IPS DF 19.7 (cell line): ENCODE measurements at places on chromosomes 16 and 17.

GRCh38 chr16:24844101-24845030 lies 1.4 kb upstream of the SLC5A11 start:
- no peak for DNase-seq

DNA sequence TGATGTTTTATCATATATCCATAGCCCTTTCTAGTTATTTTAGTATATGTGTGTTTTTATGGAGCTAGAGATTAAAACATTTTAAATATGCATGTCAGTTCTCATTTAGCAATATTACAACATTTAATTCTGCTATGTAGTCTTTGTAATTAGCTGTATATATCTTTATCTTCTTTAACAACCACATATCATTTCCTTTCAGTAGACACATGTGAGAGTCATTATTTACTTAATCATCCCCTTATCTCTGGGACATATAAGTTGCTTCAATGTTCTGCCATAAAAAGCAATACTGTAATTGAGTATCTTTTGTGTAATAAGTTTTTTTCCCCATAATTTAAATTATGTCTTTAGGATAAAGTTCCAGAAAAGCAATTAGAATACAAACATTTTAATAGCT lies 52.0 kb upstream of the CLEC3A start:
- DNase-seq = no peak

- DNase-seq = no peak
Measured at GRCh38 chr16:89557690-89558490, 2.6 kb upstream of the RPL13 start.

DNA sequence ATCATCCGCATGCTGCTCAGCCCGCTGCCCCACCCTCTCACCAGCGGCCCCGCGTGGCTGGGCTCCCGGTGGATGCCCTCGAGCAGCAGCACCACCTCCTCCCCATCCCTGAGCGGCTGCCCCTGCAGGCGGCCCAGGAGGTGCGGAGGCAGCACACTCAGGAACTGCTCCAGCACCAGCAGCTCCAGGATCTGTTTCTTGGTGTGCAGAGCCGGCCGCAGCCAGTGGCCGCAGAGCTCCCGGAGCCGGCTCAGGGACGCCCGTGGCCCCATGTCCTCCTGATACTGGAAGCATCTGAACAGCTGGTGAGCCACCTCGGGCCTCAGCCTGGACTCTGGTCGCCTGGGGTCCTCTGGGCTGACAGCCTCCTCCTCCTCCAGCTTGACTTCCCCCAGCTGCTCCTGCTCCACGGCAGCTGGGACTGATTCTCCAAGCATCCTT lies 6.6 kb downstream of the ZSCAN10 start:
- no peak for DNase-seq

GRCh38 chr17:43027091-43028032 lies 2.3 kb downstream of the RND2 start:
- DNase-seq = no peak

DNA sequence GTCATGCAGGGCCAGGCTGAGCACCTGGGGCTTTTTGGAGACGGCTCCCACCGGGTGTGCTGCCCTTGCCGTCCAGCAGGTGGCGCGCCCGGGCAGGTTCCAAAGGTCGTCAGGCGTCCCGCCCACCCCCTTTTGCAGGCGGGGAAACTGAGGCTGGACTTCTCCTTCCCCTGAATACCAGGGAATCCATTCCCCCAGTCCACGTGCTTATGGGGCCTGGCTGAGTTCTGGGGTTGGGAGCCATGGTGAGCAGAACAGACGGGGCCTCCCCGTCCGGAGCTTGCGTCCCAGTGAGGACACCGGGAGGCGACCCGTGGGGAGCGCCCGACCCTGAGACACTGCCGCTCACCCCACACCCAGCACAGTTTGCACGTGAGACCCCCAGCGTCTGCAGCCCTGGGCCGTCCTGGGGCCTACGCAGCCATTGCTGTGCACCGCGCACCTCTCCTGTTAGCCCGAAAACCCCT lies 51.8 kb upstream of the JPH3 start:
- DNase-seq = no peak

- DNase-seq = no peak
Measured at GRCh38 chr16:2471016-2471652, at the start of gene NTN3. Gene NTN3 (plus strand): TSS chr16:2471297. CDS start chr16:2471702, 405 bp downstream.

DNA sequence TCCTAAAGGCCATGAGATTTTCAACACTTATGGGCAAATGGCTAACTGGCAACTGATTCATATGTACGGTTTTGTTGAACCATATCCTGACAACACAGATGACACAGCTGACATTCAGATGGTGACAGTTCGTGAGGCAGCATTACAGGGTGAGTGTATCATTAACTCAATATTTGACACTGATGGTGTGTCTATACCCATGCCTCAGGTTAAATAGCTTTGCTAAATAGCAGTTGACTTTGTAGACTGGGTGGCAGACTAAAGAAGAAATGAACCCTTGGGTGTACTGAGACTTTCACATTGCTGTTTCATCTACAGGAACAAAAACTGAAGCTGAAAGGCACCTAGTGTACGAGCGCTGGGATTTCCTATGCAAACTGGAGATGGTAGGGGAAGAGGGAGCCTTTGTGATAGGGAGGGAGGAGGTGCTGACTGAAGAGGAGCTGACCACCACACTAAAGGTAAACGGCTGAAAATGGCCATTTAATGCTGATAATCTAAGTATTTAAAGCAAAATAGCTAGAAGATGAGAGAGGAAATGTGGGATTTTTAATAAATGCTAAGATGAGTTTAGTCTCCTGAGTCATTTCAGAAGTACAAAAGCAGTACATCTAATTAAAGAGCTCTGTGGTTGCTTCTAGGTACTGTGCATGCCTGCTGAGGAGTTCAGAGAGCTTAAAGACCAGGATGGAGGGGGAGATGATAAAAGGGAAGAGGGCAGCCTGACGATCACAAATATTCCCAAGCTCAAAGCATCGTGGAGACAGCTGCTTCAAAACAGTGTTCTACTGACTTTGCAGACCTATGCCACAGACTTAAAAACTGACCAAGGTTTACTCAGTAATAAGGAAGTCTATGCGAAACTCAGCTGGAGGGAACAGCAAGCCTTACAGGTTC lies 3.0 kb downstream of the SETD6 start:
- DNase-seq = no peak

DNA sequence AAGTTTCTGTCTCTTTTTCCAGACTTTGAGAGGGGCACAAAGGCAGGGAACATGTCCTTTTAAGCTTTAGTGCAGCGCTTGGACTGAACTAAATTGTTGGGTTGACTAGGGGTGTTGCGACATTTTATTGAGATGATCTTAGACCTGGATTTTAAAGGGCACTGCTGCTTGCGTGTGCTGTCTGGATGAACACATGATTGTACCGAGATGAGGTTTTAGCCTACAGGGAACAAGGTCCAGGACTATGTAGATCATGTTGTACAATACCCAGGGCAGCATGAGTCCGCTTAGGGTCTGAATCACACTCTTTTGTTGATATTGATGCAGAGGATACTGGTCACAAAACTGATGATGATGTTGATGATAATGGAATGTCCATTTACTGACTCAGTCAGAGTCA lies 5.2 kb upstream of the RGS9 start:
- no peak for DNase-seq

DNA sequence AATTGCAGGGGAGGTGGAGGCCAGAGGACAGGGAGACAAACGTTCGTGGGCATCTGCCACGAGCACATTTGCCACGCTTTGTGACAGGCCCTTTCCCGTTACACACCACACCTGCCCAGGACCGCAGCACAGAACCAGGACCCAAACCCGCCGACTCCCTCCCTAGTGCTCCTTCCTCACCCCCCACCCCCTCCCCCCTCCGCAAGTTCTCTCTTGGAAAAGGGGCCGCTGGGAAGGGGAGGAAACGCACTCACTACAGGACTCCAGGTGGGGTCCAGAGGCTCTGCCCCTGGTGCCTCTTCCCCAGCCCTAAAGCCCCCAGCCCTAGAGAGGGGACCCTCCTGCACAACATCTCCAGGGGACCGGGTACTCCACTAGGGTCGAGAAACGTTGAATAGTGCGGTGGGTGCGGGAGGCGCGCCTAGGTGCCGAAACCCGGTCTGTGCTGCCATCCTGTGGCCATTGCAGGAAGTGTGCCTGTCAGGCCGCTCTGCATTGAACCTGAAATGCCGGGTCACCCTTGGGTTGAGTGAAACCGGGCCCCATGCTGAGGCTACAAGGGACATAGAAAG lies 21.9 kb upstream of the EIF1 start:
- DNase-seq = no peak

DNA sequence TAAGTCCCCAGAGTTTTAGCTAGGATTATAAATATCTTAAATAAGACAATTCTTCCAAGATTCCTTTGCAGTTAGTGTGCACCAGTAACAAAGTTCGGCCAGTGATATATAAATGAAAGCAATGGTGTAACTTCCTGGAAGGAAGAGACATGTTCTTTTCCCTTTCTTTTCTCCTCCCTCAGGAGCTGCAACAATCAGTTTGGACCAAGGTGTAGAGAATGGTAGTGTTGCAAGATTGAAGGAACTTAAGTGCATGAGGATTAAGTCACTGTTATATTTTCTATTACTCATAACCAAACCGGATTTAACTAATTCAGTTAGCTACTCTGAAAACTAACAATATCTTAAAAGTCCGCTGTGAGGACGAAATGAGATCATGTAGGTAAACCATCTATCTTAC lies 68.9 kb upstream of the KCNJ16 start:
- DNase-seq = no peak

DNA sequence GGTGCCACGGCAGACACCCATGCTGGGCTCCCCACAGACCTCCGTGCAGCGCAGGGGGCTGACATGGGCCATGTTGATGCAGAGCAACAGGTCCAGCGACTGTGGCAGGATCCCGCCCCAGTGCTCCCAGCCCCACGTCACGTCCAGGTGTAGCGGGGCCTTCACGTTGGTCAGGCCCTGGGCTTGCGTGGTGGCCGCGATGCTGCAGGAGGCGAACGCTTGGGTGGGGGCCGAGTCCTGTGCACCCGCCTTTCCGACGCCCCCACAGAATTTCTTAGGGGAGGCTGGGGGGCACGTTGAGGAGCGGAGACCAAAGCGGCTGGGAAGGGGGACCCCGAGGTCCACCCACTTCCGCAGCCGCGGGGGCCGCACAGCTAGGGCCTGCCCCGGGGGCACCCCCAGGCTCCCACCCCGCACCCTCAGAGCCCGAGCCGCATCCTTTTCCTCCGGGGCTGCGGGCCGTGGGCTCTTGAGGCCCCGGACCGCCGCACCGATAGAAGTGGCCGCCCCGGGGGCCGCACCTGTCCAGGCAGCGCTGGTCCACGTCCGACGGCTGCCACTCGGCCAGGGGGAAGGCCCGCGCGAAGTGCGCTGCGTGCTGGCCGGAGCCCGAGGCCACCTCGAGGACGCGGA lies 416 bp downstream of the METTL26 start:
- no peak for DNase-seq

DNA sequence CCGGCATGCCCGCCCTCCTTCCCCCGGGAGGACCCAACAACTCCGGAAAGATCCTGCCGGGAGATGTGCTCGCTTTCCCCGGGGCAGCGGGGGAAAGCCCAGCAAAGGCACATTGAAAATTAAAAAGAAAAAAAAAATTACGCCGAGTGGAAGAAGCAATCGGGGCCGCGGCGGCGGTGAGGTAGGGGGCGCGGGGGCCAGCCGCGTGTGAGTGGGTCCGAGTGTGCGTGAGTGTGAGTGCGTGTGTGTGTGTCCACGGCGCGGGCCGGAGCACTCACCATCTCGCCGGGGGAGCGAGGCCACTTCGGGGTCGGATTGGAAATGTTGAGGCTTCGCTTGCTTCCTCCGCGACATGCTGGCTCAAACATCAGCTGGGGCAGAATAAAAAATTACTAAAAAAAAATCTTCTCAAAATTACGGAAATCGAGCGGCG lies at the start of gene SALL1:
TSS of gene SALL1 (minus strand) at position 383 of the 433 bp plus-strand sequence. CDS start at position 354, 29 bp downstream.
- DNase-seq = no peak

GRCh38 chr17:36629970-36630502 lies 28.7 kb downstream of the MRM1 start:
- DNase-seq = no peak

GRCh38 chr17:80492343-80493136 lies 16.1 kb upstream of the NPTX1 start:
- DNase-seq = no peak

DNA sequence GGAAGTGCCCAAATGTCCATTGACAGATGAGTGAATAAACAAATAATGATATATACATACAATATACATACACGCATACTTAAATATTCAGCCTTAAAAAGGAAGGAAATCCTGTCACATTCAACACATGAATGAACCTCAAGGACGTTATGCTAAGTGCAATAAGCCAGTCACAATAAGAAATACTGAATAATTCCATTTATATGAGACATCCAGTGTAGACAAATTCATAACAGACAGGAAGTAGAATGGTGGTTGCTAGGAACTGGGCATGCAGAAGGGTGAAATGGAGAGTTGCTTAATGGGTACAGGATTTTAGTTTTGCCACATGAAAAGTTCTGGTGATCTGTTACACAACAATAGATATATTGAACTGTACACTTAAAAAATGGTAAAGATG lies 8.8 kb upstream of the ITGB4 start:
- DNase-seq = no peak
